HAP-1 (cell line): ENCODE measurements at places on chromosomes 1 and 21.

GRCh38 chr1:19311503-19311930, 427 bp downstream of the AKR7A2 start:
- DNase-seq = peak; percentile 33

GRCh38 chr1:54249819-54250435, 50.0 kb downstream of the MRPL37 start:
- DNase-seq = no peak

DNA sequence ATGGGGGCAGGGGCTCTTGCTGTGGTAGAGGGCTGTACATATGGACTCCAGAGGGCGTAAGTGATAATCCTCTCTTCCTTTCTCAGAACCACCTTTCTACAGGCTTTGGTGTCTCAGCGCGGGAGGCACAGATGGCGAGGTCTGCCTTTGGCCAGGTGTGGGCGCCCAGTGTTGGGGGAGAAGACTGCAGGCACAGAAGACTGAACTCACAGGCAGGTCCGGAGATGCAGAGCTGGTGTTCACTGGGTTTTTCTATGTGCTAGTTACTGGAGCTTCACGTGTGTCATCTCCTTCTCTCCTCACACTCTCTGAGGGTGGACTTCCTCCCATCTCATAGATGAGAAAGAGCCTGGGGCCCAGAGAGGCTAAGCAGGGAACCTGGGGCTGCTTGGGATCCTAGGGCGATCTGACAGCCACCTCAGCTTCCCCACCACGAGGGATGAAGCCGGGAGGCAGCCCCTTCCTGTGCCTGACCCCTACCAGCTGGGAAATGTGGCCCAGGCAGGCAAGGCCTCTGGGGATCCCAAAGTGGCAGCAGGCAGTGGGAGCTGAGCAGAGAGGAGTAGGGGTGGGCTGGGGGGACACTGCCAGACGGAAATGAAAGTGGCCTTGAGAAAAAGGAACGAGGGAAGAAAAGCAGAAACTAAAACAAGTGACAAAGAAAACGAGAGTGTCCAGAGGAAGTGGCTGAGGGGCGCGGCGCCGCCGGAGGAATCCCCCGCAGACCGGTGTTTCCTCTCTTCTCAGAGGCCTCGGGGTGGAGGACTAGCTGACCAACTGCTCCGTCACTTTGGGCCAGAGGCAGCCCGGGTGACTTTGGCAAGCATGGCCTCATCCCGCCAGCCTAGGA, 191.6 kb downstream of the HIVEP3 start:
- DNase-seq = no peak

- no peak for DNase-seq
Observed at GRCh38 chr1:62728963-62729362, 40.8 kb upstream of the DOCK7 start.

- no peak for DNase-seq
Observed at GRCh38 chr1:21909787-21910503, 27.2 kb downstream of the HSPG2 start.

DNA sequence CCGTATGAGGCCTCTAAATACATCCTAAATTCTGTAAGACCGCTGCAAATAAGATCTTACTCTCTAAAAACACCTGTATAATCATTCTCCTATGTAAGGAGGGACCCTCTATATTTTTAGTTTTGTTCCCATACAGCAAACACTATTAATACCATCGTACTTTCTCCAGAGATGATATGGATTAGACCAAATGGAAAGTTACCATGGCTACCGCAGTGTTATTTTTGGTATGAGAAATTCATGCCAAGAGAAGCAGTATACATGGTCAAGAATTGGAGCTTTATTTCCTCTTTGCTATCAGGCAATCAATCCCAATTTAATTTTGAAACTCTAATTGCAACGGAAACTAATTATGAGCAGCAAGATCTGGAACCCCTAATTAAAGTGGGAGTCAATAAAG, 70.0 kb downstream of the BCAR3 start:
- no peak for DNase-seq

- DNase-seq = no peak
Observed at GRCh38 chr1:3407021-3407420, 47.4 kb upstream of the ARHGEF16 start.

DNA sequence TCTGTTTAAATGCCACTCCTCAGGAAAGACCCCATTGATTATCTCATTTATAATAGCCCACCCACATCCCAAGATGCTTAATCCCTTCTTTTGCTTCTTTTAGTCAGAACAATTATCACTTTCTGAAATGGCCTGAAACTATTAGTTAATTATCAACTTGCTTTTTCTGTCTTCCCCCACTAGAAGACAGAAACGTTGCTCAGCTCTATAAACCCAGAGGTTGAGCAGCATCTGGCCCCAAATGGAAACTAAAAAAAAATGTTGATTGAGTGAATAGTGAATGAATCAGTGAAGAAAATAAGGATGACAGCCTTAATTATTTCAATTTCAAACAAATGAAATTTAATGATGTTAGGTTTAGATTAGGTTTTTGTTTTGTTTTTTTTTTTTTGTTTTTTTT, 38.2 kb upstream of the PIGC start:
- DNase-seq = no peak

GRCh38 chr1:89270423-89270822, 2.2 kb downstream of the GBP5 start:
- no peak for DNase-seq

GRCh38 chr1:158800526-158800925, 19.5 kb upstream of the OR6N2 start:
- DNase-seq = no peak

- no peak for DNase-seq
Observed at GRCh38 chr1:159091180-159091560, 14.6 kb upstream of the AIM2 start.

DNA sequence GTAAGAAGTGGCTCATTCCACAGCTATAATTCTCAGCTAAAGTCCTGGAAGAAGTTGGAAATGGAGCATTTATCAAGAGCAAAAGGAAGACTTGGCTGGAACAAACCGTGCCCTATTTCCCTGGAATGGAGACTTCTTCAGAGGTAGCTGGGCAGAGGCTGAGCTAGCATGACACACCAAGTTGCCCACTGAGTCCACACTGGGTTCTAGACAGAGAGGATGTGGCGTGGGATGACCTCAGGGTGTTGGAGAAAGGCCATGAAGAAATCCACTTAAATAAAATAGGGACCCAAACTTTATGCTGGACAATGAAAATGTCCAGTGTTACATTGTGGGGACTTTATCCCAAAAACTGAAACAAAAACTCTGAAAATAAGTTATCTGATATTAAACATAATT, 116.2 kb downstream of the KCNJ6 start:
- no peak for DNase-seq

DNA sequence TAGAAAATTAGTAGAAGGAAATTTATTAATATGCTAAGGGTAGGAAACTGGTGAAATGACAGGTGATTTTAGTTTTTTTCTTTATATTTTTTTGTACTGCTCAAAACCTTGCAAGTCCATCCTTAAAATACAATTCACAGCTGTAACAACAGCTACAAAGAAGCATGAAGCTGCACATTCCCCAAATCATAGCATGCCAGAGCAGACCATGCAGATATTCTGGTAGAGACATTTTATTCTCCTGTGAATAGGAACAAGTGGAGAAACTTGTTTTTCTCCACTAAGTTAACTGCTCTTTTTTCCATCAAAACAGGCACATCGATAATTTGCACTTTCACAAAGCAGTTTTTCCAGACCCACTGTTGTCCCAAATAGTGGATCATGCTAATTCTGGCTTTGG, 1125.7 kb downstream of the BRINP3 start:
- DNase-seq = no peak

- peak; percentile 32 for DNase-seq
Observed at GRCh38 chr1:17653728-17654351, 101.3 kb upstream of the ACTL8 start.

DNA sequence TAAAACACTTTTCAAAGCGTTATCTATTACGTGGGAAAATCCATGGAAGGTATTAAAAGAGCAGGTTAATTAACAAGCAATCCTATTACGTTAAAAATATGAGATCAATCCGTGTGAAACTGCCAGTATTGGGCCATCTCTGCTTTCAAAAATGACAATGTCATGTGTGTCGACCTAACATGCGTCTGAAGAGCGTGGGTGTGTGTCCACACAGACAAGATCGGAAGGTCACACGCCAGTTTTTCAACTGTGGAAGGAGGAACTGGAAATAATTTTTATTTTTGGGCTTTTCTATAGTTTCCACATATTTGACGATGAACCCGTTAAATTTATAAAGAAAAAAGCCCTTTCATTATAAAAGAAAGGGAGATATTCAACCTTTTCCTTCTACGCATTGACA, 17.6 kb upstream of the ALDH4A1 start:
- no peak for DNase-seq

- DNase-seq = no peak
Observed at GRCh38 chr21:31629972-31630711, 29.4 kb upstream of the SOD1 start.

DNA sequence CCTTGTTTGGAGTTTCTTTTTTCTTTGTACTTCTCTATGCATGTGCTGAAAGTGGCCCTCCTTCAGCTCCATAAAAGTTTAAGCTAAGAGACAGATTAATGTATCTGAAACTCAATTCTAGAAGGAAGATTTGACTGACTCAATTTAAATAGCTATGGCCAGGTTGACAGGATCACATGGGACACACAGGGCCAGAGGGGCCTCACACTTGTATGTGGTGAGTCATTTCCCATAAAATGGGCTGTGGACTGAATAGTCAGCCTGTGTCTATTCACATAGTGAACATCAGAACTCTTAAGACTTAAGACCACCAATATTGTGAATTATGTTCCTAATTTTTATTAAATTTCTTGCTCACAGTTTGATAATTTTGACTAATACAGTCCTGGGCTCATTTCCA, 45.7 kb upstream of the DEPDC1 start:
- no peak for DNase-seq

- DNase-seq = no peak
Observed at GRCh38 chr21:33844890-33845205, 70.8 kb downstream of the ATP5PO start.

DNA sequence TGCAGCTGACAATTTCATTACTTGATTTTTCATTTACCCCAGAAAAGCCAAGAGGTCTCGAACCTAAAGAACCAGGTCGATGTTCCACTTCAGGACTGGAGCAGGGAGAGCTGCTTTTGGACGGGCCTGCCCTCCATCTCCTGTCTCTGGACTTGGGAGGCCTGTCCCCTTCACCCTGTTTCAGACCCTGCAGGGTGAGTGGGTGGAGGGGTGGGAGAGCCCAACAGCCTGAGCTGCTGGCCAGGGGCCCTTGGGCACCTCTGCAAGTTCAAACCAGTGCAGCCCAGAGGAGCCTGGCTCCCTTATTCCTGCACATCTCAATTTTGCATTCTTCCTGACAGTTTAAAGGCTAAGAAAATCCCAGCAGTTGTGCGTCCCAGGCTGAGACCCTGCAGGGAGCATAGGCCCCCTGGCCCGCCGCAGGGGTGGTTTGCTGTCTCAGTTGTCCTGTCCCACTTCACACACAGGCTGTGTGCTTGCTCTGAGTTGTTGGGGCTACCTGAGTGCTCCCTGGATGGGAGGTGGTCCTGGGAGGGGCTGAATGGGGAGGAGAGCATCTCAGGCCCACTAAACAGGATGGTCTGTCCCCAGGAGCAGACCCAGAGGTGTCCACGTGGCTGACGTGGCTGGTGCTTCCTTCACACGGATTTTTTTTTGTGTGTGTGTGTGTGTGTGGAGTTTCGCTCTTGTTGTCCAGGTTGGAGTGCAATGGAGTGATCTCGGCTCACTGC, 443.7 kb downstream of the PTPRU start:
- no peak for DNase-seq

DNA sequence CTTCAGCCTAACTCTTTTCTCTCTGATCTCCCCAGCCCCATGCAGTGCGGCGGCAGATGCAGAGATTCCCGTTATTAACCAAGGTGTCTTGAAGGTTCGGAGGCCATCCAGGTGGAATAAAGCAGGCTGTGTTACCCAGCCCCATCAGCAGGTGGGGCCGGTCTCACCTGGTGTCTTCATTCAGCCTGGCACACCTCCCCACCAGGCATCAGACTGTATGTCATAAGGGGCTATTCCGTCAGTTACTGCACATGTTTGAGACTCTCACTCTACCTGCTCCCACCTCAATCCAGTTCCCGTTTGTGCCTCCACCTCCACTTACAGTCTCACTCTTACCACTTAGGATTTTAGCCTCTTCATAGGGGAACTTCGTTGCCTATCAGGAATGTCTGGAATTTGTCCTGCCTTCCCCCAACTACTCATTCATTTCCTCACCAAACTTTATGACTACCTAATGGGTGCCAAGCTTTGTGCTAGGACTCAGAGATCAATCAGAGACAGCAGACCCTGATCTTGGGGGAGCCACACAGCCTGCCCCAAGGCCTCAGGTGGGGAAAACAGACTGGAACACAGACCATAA, 170.2 kb downstream of the PLPP3 start:
- peak; percentile 43 for DNase-seq

- DNase-seq = no peak
Observed at GRCh38 chr1:82486468-82486867, 685.7 kb downstream of the ADGRL2 start.

GRCh38 chr21:43740497-43741156, 21.7 kb downstream of the PDXK start:
- DNase-seq = no peak

DNA sequence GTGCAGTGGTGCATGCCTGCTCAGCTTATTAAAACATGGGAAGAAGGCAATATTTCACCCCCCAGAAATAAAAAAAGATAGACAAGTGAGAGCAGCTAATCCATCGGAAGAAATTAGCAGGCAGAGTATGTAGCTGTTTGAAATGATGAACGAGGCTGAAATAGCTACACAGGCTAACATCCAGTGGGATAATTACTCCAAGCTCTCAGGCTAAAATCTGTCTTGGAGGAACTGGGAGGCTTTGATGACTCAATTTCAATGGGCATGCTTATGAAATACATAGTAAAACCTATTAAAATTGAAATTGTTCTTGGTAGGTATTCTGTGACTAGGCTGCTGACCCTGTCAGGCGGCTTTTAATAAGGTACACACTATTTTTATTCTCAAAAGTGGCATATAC, 84.1 kb upstream of the RRP15 start:
- DNase-seq = peak; percentile 15

DNA sequence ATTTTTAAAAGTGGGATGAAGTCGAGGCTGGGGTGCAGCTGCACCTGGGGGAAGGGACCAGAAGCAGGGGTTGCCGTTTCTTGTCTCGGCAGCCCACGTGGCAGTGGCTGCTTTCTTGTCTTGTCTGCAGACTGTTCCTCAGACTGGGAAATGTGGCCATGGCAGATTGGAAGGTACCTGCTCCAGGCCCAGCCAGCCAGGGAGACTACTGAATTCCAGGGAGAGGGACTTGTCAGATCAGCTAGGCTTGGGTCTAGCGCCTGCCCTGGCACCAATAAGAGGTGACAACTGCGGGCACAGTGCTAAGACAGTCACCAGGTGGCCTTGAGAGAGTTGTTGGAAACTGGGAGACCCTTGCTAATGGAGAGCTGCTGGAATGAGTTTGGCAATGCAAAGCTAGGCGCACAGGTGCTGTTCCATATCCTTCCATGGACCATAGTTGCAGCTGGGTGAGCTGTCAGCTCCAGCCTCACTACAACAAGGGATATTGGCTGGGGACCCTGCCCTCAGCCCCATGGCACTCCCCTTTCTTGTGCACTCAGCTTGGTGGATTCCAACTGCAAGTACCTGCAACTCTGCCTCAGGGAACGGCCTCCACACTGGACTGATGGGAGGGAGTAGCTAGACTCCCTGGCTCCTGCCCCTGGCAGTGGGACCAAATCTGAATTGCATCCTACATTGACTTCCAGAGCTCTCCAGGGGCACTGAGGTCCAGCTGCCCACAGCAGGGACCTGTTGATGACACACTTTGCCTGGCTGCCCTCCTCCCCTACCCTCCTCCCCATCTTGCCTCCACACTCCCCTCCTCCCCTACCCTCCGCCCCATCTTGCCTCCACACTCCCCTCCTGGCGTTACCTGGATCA, 9.9 kb upstream of the IL22RA1 start:
- DNase-seq = no peak

GRCh38 chr1:92502247-92502646, 15.5 kb upstream of the GFI1 start:
- DNase-seq = no peak
